Effector memory CD8-positive, alpha-beta T cell (primary cell): ENCODE measurements at places on chromosomes 5 and 9.

GRCh38 chr5:38113456-38113855 lies 144.9 kb upstream of the EGFLAM start:
- H3K4me3 ChIP-seq = no peak overlapping the region
- no peak for DNase-seq
- H3K27ac ChIP-seq = no peak overlapping the region
- no peaks in the 10 kb centered on the region for H3K4me1 ChIP-seq
- H3K27me3 ChIP-seq = no peaks in the 10 kb centered on the region

DNA sequence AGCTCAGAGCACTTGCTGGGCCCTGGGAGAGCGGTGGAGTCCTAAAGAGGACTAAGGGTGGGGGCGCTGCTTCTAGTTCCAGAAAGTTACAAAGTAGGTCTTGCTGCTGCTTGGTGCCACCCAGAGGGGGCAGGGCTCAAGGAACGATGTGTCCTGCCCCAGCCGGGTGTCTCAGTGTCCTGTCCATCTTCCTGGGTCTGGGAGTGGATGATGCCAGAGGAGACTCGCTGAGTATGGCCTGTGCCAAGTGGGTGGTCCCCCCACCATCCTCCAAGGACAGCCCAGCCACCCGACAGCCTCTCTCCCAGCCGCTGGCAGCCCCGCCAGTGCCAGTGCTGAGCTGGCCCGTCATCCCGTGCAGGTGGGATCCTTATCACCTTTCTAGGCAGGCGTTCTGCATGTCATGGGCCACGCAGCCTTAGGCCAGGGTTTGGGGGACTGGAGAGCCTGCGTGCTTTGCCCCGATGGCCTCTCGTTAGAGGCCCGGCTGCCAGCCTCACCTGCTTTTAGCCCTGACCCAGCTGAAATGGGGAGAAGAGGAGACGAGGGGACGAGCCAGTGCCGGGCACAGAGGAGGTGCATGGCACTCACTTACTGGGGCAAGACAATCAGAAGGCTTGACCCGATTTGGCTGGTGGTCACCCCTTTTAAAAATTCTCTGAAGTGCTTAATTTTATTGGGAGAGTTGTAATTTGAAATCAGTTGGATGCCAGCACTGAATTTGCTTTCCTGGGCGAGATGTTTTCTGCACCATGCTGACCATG lies 5.6 kb downstream of the WNK2 start:
- H3K4me1 ChIP-seq = no peaks in the 10 kb centered on the region
- no peaks in the 10 kb centered on the region for H3K36me3 ChIP-seq
- peaks cover 25% of the 10 kb centered on the region for H3K27me3 ChIP-seq
- no peak overlapping the region for H3K27ac ChIP-seq

GRCh38 chr9:86352440-86353077 lies 1.7 kb downstream of the TUT7 start:
- H3K36me3 ChIP-seq = peaks cover 53% of the 10 kb centered on the region
- peaks cover 38% of the 10 kb centered on the region for H3K4me1 ChIP-seq

DNA sequence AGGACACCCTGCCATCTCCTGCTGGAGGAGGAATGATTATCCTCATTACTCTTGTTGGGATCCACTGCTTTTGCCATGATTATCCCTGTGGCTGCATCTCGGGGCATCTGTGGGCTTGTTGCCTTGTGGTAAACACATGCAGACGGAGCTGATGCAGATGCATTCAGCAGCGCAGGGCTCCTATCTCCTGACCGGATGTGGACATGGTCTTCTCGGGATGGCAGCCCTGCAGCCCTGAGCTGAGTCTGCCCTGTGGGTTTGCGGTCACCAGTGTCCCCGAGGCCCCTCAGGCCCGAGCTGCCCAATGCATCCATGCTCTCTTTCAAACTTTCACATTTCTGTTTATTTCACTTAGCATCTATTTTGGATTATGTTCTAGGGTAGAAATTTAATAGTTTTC lies 250.4 kb upstream of the IRX1 start:
- H3K36me3 ChIP-seq = no peaks in the 10 kb centered on the region
- no peak for DNase-seq
- no peak overlapping the region for H3K27ac ChIP-seq
- H3K27me3 ChIP-seq = no peaks in the 10 kb centered on the region
- no peaks in the 10 kb centered on the region for H3K4me1 ChIP-seq

- no peak overlapping the region for H3K4me3 ChIP-seq
- H3K27ac ChIP-seq = no peak overlapping the region
- peaks cover 36% of the 10 kb centered on the region for H3K27me3 ChIP-seq
- no peak for DNase-seq
- peaks cover 3% of the 10 kb centered on the region for H3K36me3 ChIP-seq
These were observed 77.0 kb downstream of the HMHB1 start for GRCh38 chr5:143888912-143889311.

- H3K4me1 ChIP-seq = peaks cover 26% of the 10 kb centered on the region
- no peak overlapping the region for H3K4me3 ChIP-seq
- no peak overlapping the region for H3K27ac ChIP-seq
- peaks cover 7% of the 10 kb centered on the region for H3K36me3 ChIP-seq
- no peak for DNase-seq
- peaks cover 62% of the 10 kb centered on the region for H3K27me3 ChIP-seq
These were observed 105.8 kb downstream of the LIFR start for GRCh38 chr5:38450627-38451026.

- peaks cover 26% of the 10 kb centered on the region for H3K27me3 ChIP-seq
- no peaks in the 10 kb centered on the region for H3K4me1 ChIP-seq
- no peak for DNase-seq
- no peak overlapping the region for H3K27ac ChIP-seq
These were observed 18.1 kb downstream of the MAMDC2 start for GRCh38 chr9:70061776-70062175.

DNA sequence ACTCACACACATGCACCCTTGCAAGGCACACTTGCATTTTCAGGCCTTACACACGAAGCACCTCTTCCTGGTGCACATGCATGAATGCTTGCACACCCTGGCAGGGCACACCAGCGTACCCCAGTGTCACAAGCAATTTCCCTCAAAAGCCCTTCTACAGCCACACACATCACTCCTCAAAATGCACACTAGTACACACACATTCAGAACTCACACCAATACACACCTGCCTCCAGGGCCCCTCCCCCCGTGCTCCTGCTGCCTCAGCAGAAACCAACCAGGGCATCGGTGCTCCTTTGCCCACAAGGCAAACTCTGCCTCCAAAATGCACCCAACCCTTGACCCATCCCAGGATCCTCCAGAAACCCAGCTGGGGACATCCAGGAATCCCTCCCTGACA lies 1.2 kb downstream of the CAMK2A start:
- no peaks in the 10 kb centered on the region for H3K36me3 ChIP-seq
- no peak overlapping the region for H3K27ac ChIP-seq
- DNase-seq = no peak
- peaks cover 2% of the 10 kb centered on the region for H3K4me1 ChIP-seq
- H3K4me3 ChIP-seq = no peak overlapping the region

DNA sequence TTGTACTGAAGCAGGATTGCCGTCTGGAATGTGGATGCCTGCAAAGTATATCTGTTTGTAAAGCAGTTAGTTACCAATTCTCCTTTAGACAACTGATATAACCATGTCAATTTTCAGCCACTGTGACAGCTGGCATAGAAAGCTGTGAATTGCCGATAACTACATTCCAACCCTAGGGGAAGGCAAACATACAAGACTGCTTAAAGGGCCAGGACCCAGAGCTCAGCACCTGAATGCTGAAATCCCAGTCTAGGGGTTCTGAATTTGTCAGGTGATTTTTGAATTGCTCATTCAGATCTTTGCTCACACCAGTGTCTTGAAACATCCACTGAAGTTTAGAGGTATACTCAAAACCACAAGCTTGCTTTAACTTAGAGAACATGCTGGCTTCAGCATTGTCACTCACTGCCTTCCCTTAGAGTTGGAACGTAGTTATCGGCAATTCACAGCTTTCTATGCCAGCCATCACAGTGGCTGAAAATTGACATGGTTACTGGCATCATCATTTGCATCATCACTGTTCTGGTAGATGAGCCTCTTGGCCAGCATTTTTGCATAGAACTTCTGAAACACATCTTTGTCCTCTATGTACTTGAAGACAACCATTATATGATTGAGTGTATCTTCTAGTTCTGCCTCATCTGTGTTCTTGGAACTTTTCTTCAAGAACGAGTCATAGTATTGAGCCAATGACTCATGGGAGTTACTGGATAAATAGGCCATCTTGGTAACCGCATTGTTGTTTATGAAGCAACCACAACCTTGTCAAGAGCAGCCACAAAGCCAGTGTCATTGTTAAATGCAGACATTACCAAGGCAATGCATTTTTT lies 82.1 kb downstream of the CCDC192 start:
- H3K36me3 ChIP-seq = peaks cover 4% of the 10 kb centered on the region
- peak; percentile 25 for DNase-seq
- H3K27me3 ChIP-seq = peaks cover 12% of the 10 kb centered on the region
- peak overlapping the region; percentile 34 for H3K4me3 ChIP-seq
- H3K4me1 ChIP-seq = peaks cover 9% of the 10 kb centered on the region

DNA sequence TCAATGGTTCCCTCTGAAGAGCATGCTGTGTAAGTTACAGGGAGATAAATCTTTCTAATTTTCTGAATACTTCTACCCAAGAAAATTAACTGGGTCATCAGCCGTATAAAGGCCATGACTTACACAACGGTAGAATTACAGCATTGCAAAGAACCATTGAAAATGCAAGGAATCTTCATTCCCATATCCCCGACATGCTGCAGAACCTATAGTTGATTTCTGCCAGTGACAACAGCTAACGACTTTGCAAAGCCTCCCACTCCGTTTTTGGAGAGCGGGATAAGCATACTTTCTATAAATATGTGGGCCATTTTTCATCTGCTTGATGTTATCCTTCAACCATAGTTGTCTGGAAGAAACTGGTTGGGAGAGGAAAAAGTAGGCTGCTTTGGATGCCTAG lies 56.2 kb downstream of the PCA3 start:
- no peak overlapping the region for H3K4me3 ChIP-seq
- DNase-seq = no peak
- no peak overlapping the region for H3K27ac ChIP-seq
- peaks cover 18% of the 10 kb centered on the region for H3K27me3 ChIP-seq

- H3K4me3 ChIP-seq = peak overlapping the region; percentile 92
- H3K27ac ChIP-seq = peak overlapping the region; percentile 96
- H3K4me1 ChIP-seq = peaks cover 30% of the 10 kb centered on the region
- DNase-seq = peak; percentile 5
- peaks cover 21% of the 10 kb centered on the region for H3K27me3 ChIP-seq
These were observed 744 bp upstream of the HMGCS1 start for GRCh38 chr5:43313854-43314457.

GRCh38 chr9:108924466-108924865 lies 9.5 kb downstream of the ELP1 start:
- H3K4me3 ChIP-seq = no peak overlapping the region
- H3K27me3 ChIP-seq = no peaks in the 10 kb centered on the region
- peaks cover 10% of the 10 kb centered on the region for H3K4me1 ChIP-seq
- H3K27ac ChIP-seq = no peak overlapping the region

DNA sequence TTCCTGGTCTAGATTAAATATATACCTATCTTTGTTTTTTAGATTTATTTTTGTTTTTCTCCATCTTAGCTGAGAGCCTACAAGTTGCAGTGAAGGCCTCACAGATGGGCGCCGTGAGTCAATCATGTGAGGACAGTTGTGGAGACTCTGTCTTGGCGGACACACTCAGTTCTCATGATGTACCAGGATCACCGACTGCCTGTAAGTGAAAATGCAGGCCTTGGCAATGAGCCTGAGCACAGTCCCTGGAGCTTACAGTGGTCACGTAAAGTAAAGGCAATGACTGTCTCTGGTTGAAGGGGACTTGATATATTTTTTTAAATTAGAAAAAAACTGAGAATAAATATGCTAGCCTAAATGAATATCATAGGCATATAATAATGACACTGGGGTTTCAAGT lies 271.9 kb downstream of the ARHGEF28 start:
- no peak overlapping the region for H3K4me3 ChIP-seq
- H3K27ac ChIP-seq = no peak overlapping the region
- no peaks in the 10 kb centered on the region for H3K36me3 ChIP-seq
- peaks cover 1% of the 10 kb centered on the region for H3K4me1 ChIP-seq
- peaks cover 18% of the 10 kb centered on the region for H3K27me3 ChIP-seq

DNA sequence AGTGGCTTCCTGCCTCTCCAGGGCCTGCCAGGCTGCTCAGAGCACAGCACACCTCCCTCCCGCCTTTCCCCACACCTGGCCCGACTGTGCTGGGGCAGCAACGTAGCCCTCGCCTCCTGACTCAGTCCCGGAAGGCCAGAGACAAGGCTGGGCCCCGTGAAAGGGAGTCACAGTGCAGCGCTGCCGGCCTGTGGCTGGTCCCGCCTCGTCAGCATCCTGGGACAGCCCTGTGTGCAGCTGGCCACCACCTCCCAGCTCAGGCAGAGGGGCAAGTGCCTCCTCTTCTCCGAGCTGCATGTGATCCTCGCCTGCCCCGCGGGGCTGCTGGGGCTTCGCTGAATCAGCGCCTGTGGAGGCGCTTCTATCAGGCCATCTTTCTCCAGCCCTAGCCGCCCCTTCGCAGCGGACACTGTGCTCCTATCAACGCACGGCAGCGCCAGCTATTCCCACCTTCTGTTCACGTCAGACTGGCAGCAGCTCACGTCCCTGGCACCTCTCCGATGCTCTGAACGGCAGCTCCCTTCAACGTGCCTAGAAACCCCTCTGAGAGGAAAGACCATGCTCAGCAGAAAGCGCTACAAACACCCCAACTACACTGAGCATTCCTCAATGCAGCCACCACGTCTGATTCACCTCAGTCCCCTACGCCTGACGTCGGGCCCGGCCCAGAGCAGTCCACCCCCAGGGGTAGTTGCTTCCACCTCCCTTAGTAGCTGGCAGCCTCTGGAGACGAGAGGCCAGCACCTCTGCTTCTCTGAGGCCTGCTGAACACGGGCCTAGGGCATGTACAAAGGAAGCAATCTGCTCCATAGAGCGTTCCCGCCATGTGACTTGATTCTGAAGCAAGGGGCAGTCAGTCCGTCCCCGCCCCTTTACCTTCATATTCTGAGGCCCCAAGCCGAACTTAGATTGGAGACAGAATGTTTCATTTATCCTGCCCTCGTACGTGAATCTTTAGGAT lies 78.8 kb downstream of the GPR21 start:
- H3K4me1 ChIP-seq = no peaks in the 10 kb centered on the region
- H3K36me3 ChIP-seq = peaks cover 9% of the 10 kb centered on the region
- peak overlapping the region; percentile 61 for H3K27ac ChIP-seq
- no peak overlapping the region for H3K4me3 ChIP-seq
- no peaks in the 10 kb centered on the region for H3K27me3 ChIP-seq
- DNase-seq = no peak

DNA sequence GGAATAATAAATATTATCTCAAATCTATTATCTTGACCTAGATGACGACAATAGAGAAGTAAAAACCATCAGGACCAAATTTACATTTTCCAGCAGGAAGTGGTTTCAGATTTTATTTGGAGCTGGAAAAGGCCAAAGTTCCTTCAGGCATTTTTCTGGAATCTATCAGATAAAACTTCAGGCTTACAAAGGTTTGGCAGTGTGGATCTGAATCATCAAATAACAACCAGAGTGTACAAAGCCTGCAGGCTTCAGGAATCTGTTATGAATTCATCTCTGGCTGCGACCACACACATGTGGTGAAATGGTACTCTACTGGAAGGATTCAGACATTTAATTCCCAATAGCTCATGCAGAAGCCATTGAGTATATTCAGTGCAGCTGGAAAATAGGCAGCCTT lies 726.4 kb upstream of the GRAMD2B start:
- H3K4me3 ChIP-seq = no peak overlapping the region
- H3K27me3 ChIP-seq = no peaks in the 10 kb centered on the region
- H3K4me1 ChIP-seq = no peaks in the 10 kb centered on the region
- no peak for DNase-seq

GRCh38 chr5:110414360-110414759 lies 312.1 kb downstream of the TMEM232 start:
- no peak for DNase-seq
- no peaks in the 10 kb centered on the region for H3K27me3 ChIP-seq
- no peaks in the 10 kb centered on the region for H3K36me3 ChIP-seq

GRCh38 chr5:76920491-76920890 lies 32.4 kb upstream of the CRHBP start:
- H3K4me3 ChIP-seq = no peak overlapping the region
- DNase-seq = no peak
- H3K27me3 ChIP-seq = peaks cover 11% of the 10 kb centered on the region
- H3K36me3 ChIP-seq = no peaks in the 10 kb centered on the region
